ENCODE measurements at places on chromosomes 12 and 14.

DNA sequence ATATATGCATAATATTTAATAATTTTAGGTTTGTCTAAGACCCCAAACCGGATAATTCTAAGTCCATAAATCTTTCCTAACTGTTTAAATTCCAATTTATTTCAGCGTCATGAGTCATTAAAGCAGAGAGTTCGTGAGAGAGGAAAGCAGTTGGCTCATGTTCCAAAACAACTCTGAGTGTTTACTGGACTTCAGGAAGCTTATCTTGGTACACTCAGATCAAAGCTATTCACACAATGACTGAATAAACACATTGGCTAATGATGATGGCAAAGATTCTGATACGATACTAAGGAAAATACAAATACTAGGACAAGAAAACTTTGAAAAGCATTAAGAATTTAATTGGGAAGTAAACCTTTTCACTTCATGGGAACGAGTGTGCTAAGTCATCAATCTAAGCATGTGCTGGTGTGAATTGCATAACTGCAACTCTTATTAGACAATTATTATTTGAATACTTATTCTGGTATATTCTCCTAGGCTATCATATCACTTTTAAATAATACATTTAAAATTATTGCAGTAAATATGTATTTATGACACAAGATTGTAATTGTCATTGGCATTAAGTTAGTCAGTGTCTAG lies 34.8 kb upstream of the CLEC14A start:
- DNase-seq: no peak

- no peak for DNase-seq
Measured at GRCh38 chr12:112362310-112362709, 19.9 kb downstream of the HECTD4 start.

GRCh38 chr12:119870457-119870856 lies 6.7 kb downstream of the CIT start:
- no peak for DNase-seq

DNA sequence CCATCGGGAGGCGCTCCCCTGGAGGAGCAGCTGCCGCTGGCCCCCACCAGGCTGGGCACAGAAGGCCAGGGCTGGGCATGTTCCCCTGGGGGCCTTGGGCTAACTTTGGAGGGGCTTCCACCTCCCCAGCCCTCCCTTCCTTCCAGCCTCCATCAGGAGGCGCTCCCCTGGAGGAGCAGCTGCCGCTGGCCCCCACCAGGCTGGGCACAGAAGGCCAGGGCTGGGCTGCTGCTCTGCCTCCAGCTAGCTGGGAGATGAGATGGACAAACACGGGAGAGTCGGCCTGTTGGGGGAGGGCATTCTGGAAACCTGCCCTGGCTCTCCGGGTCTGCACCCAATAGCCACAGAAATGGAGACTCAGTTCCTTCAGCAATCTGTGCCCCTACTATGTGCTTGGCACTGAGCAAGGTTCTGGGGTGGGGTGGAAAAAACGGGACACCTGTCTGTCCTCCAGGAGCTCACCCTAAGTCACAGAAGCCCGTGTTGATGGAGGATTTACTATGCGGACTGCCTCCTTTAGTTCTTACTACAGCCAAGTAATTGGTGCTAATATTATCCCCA lies 39.0 kb upstream of the CORO1C start:
- no peak for DNase-seq

DNA sequence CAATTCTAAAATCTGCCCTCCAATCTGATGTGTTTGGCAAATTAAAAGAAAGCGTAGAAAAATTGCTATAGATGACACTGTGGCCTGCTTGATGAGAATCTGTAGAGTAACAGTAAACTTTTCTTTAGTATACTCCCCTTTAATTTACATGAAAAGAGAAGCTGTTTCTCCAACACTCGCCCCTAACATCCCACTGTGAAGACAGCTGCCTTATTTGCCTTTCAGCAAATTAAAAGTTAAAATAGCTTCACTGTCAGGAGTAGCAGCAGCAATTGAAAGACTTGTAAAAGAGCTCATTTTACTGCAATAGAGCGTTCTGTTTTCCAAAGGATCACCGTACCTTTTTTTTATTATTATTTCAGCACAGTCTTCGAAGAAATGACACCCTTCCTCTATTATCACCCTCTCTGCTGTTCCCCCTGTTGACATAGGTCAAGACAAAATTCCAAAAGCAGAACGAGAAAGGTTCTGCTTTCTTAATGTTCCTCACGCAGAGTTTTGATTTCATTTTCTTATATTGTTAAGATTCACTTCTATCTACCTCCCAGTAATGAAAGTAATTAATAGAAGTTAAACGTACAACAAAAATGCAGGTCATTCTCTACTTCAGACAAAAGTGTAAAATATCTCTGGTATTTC lies 153.5 kb upstream of the USP15 start:
- DNase-seq: no peak

DNA sequence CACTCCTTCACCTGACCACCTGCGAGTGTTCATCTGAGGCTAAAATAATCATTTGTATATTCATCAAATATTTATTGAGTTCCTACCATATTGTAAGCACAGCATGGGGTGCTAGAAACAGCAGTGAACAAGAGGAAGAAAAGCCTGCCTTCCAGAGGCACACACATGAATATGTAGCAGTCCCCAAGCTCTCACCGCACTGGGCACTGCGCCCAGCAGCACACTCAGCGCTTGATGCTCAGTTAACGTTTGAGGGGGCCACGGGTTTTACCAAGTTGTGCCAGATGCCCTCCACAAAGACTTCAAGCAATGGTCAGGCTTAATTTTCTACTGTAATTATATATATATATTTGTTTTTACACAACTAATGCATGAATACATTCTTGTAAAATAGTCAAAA lies 52.0 kb downstream of the HELB start:
- DNase-seq: no peak

Measured in MM.1S (cell line).